ENCODE measurements at places on chromosomes 6 and 20.
A peak's percentile ranks its signal among the peaks of the same experiment; 100 is the strongest.

DNA sequence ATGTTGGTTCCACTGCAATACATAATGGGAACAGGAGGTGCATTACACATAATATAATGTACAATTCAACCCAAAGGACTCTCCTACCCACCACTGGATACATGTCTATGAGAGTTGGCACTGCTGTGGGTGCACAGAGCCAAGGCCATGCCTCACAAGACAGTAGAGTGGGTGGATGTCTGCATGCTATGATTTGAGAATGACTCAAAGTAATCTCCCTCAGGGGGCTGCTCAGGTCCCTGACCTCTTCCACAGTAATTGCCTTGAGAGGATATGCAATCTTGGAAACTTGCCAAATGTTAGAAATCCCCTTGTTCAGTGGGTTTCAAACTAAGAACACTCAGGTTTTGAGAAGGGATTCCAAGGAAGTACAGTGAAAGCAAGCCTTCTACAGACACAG is 79.0 kb downstream of the ANKEF1 start:
- DNase-seq = no peak

DNA sequence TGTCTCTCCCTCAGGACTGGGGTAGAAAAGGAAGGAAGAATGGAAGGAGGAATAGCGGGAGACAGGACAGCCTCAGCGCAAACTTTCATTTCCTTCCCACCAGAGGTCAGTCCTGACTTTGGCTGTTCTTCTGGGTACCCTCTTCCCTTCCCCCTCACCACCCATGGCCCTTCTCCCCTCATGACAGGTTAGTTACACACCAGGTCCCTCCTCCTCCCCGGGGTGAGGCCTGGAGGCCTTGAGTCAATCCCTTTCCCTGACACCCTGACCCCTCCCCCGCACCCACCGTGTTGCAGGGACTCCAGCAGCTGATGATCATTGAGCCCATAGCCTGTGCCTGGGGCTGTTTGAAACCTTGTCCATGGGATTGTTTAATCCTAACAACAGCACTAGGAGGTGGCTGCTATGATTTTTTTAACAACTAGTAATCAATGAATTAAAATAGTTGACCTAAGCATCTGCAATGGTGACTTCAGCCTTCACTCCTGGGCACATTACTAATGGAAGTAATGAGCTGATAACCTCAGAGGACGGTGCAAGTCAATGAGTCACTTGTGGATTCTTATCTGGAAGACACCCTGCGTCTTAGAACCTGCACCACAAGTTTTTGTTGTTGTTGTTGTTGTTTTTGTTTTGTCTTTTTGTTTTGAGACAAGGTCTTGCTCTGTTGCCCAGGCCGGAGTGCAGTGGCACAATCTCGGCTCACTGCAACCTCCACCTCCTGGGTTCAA is 46.6 kb upstream of the CCDC167 start:
- DNase-seq = no peak

DNA sequence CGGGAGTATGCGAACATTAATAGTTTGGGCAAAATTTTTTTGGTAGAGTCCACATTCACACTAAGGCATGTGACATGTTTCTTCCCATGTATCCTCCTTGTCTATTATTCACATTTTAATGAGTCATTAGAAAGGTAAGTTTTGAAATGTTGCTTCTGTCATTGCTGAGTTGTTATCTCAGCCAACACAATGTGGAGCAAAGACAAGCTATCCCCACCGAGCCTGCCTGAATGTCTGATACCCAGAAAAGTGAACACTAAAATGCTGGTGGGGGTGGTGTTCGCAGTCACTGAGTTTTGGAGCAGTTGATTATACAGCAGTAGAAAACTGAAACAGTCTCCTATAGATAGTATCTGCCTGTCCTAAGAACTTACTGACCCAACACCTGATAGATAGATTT is 68.3 kb upstream of the ASF1A start:
- DNase-seq = no peak

DNA sequence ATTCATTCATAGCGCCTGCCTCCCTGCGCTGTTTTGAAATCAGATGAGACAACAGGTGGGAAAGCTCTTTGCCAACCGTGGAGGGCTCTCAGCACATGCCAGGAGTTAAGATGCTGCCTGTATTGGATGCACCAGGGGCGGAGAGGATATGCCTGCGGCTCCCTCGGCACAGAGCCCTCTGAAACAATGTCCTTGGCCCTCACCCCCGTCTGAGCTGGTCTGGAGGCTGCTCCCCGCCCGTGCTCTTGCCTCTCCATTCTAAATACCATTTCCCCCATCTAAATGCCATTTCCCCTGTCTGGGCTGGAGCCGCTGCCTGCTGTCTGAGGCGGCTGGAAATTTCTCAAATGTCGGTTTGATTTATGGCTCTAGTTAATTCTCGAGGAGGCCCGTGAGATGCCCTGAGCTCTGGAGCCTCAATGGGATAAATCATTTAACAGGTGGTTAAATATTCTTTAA is 50.8 kb upstream of the MLN start:
- DNase-seq = peak; percentile 71

- DNase-seq = no peak
Observed at GRCh38 chr6:133286765-133287164, 45.6 kb downstream of the EYA4 start.

GRCh38 chr20:49483018-49483695 is 689 bp upstream of the KCNB1 start:
- no peak for DNase-seq

- DNase-seq = no peak
Observed at GRCh38 chr6:45830441-45831139, 185.1 kb downstream of the CLIC5 start.

DNA sequence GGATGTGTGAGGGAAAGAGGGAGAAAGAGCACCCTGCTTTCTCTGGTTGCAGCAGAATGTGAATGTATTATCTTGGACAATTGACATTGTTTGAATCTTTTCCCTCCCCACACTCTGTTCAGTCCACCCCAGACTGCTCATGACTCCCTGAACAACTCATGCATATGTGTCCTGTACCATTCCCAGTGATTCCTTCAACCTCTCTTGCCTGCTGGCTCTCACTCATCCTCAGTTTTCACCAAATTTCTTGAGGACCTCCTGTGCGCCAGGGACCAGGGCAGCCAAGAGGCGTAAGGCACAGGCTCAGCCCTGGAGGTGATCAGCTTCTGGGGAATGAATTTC is 5.4 kb downstream of the NOX3 start:
- no peak for DNase-seq
